ENCODE measurements at places on chromosomes 5 and 9. TPM values are rescaled to one million over a fixed set of nuclear protein-coding genes. Genes with fewer than 3 reads are reported as not detected.

DNA sequence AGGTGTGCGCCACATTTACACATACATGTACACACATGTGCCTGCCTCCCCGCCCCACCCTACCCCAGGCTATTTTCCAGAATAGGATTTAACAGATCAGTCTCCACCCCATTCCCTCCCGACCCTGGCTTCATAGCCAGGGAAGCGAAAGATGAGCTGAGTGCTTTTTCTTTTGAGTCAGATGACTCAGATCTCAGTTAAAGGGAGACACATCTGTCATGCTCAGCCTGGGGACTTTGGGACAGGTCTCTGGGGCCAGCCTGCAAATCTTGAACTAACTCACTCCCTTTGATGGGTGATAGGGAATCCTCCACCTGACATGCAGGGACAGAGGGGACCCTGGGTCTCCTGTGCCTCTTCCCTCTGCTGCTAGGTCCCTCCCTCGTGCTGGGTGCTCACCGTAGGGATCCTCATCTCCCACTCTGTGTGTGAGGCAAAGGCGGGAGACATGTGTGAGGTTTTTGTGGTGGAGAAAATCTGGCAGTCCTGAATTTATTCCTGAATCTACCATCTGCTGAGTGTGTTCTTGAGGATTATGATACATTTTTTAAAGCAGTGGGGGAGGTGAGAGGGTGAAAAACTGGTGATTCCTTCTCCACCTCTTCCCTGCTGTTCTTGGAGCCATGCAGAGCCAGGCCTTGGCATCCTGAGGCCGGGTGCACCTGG lies 37.7 kb downstream of the NEUROG1 start:
- no peaks in the 10 kb centered on the region for H3K36me3 ChIP-seq
- H3K4me1 ChIP-seq = 0 out of 2 replicates have a peak, but pooled peaks cover 1% of the 10 kb centered on the region
- no peak overlapping the region for H3K27ac ChIP-seq
- no peak for DNase-seq

- no peaks in the 10 kb centered on the region for H3K27me3 ChIP-seq
- H3K4me1 ChIP-seq = no peaks in the 10 kb centered on the region
- H3K36me3 ChIP-seq = no peaks in the 10 kb centered on the region
- no peak for DNase-seq
- no peak overlapping the region for H3K4me3 ChIP-seq
Observed at GRCh38 chr5:102312586-102313370, 16.7 kb upstream of the SLCO4C1 start.

DNA sequence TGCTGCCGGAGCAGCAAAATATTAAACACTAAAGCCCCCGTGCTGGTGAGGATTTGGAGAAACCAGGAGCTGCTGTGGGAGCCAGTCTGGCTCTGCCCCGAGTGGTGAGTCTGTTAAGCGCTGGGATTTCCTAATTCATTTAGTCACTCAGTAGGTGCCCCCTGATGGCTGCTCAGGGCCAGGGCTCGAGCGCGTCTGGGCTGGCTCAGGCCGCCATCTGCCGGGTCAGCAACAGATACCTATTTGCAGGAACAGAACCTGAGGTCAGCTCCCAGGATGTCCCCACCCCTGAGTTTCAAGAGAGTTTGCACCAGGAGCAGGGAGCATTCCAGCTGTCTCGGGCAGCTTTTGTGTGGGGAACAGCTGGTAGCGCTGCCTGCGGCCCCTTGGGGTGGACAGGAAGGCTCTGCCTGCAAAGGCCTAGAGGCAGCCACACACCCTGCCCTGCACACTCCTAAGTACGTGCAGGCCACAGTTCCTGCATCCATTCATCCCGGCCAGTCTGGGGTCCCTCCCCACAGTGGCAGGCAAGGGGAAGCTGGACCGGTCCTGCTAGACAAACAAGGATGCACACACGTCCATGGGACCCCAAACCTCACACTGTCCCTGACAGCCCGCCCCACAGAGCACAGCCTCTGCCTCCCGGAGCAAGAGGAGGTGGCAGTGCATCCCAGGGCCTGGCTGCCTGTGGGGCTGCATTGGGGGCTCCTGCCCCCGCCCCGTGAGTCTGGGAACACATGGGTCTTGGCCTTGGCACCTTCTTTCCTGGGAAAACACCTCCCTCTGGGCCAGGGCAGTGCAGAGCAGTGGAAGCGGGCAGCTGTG lies 83.7 kb downstream of the ADAMTS2 start:
- peaks cover 49% of the 10 kb centered on the region for H3K4me1 ChIP-seq
- no peaks in the 10 kb centered on the region for H3K36me3 ChIP-seq
- no peaks in the 10 kb centered on the region for H3K27me3 ChIP-seq
- peak; percentile 75 for DNase-seq
- H3K4me3 ChIP-seq = no peak overlapping the region
- H3K27ac ChIP-seq = no peak overlapping the region

DNA sequence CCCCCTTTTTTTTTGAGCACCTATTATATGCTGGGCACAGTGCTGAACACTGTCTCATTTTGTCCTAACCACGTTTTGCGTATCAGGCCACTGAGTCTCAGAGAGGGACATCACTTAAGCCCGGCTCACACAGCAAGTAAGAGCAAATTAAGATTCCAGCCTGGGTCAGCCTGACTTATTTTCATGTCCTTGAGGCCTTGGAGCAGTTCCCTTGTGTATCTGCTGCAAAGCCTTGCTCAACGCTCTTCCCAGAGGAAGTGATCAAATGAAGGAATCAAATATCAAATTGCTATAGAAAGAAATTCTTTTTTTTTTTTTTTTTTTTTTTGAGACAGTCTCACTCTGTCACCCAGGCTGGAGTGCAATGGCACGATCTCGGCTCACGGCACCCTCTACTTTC lies 30.7 kb downstream of the ERGIC1 start:
- H3K27me3 ChIP-seq = no peaks in the 10 kb centered on the region
- H3K4me1 ChIP-seq = peaks cover 88% of the 10 kb centered on the region
- H3K27ac ChIP-seq = no peak overlapping the region
- H3K4me3 ChIP-seq = no peak overlapping the region
- DNase-seq = no peak

GRCh38 chr5:60178101-60178500 lies 284.6 kb upstream of the PDE4D start:
- DNase-seq = no peak
- H3K27me3 ChIP-seq = no peaks in the 10 kb centered on the region
- peaks cover 1% of the 10 kb centered on the region for H3K36me3 ChIP-seq
- no peaks in the 10 kb centered on the region for H3K4me1 ChIP-seq

DNA sequence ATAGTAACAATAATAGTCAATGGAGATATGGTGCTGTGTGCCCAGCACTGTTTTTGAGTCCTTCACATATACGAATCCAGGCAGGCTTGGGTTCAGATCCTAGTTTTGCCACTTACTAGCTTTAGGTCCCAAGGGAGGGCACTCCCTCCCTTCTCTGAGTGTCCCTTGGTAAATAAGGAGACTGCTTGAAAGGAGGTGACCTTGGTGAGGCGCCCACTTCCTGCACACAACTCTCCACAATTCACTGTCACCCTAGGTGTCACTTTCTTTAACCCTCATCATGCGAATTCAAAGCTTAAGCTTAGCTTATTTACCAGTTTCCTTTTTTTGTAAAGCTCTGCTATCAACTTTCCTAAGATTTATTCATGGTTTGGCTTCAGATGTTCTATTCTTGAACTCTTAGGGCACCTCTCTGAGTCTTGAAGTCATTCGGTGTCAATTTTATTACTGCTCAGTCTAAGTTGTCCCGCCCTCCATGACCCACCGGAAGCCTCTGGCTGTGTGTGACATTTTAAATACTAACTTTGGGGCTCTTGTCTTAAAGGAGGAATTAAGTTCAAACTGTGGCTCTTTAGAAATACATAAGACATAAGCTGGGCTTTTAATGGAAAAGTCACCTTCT lies 170.7 kb upstream of the ZNF618 start:
- H3K4me1 ChIP-seq = peaks cover 41% of the 10 kb centered on the region
- H3K27me3 ChIP-seq = no peaks in the 10 kb centered on the region

- no peaks in the 10 kb centered on the region for H3K27me3 ChIP-seq
- H3K4me1 ChIP-seq = peaks cover 31% of the 10 kb centered on the region
- no peak overlapping the region for H3K4me3 ChIP-seq
- DNase-seq = peak; percentile 57
- peaks cover 38% of the 10 kb centered on the region for H3K36me3 ChIP-seq
- H3K27ac ChIP-seq = peak overlapping the region; percentile 40
Observed at GRCh38 chr9:128124873-128125579, 2.5 kb downstream of the PTGES2 start.

DNA sequence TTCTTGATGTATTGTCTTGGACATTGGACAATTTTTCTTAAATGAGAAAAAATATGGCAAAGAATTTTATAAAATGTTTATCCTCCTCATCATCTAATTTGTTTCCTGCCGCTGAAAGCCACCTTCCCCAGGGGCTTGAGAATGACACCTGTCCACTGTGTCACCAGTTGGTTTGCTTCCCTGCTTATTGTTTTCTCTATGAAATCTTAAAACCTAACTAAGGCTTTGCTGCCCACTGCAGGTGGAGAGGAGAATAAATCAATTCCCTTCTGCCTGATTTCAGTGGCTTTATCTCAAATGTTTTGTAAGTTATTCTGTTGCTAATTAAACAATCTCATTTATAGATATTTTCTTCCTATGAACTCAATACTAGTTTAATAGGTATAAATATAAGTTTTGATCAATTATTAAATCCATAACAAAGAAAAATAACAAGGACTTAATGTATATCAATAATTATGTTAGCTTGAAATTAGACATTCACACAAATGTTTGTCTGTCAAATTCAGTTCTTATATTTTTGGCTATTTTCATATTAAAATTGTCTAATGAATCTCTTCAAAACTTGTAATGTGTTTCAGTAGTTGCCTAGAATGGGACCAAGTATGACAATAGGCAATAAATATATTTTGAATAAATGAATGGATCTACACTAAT lies 822.5 kb downstream of the PTPRD start:
- H3K4me1 ChIP-seq = no peaks in the 10 kb centered on the region
- H3K36me3 ChIP-seq = no peaks in the 10 kb centered on the region
- H3K27me3 ChIP-seq = no peaks in the 10 kb centered on the region
- no peak overlapping the region for H3K27ac ChIP-seq
- no peak overlapping the region for H3K4me3 ChIP-seq
- DNase-seq = peak; percentile 45

- H3K27ac ChIP-seq = no peak overlapping the region
- H3K27me3 ChIP-seq = no peaks in the 10 kb centered on the region
- peaks cover 6% of the 10 kb centered on the region for H3K4me1 ChIP-seq
- no peak overlapping the region for H3K4me3 ChIP-seq
Observed at GRCh38 chr9:32463500-32464293, 62.3 kb downstream of the RIGI start.

The TNFSF8 gene
- polyA plus RNA-seq = not detected

The PPP2R2B gene
- polyA plus RNA-seq = not detected

The TTLL11 gene
- 5.2 TPM for polyA plus RNA-seq

The SLC24A2 gene
- polyA plus RNA-seq = under 0.01 TPM

The ANKDD1B gene
- polyA plus RNA-seq = 0.12 TPM
